Cardiac fibroblast (primary cell): ENCODE measurements at places on chromosomes 16 and 17.

DNA sequence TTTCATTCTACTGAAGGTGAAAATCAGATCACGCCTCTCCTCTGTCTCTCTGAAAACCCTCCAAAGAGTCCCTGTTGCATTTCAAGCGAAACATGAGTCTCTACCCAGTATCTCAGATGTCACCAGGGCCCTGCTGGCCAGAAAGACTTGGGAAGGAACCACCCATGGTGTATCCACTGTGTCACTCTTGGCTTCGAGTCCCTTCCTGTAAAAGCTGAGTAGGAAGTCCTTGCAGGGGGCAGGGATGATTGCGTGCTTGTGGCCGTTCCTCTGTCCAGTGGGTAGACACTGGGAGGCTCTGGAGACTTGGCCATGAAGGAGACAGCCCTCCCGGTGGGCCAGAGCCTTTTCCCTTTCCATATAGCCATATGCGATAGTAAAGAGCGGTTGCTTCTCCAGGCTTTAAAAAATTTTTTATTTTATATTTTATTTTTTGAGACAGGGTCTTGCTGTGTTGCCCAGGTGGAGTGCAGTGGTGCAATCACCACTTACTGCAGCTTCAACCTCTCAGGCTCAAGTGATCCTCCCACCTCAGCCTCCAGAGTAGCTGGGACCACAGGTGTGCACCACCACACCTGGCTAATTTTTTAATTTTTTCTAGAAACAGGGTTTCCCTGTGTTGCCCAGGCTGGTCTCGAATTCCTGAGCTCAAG, 19.0 kb upstream of the RMI2 start:
- DNase-seq: no peak

DNA sequence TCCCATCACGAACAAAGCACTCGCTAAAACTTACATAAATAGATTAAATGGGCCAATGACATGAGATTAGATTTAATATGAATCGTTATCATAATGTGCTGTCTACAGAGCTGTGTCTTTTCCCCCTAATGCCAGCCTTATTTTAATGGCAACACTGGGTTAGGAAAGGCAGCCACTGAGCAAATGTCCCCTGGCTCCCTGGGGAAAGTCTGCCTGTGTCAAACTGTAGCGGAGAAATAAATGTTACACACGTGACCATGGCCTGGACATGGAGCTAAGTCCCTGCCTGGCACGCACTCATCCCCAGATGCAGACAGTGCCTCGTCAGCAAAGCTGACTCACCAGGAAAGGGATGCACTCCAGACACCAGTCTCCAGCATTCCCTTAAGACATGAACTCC, 61.3 kb upstream of the SDK2 start:
- DNase-seq: peak; percentile 13

GRCh38 chr17:45414990-45415881, 17.4 kb downstream of the ARHGAP27 start:
- no peak for DNase-seq

DNA sequence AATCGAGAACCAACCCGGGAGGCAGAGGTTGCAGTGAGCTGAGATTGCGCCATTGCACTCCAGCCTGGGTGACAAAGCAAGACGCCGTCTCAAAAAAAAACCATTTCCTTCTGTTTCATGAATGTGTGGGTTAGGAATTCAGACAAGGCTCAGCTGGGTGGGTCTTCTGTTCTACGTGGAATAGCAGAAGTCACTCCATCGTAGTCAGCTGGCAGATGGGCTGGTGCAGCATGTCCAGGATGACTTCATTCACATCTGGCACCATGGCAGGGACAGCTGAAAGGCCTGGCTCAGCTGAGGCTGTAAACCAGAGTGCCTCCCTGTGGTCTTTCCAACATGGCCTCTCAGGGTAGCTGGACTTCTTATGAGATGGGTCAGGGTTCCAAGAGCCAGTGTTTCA, 89.0 kb downstream of the C17orf67 start:
- DNase-seq: peak; percentile 39

DNA sequence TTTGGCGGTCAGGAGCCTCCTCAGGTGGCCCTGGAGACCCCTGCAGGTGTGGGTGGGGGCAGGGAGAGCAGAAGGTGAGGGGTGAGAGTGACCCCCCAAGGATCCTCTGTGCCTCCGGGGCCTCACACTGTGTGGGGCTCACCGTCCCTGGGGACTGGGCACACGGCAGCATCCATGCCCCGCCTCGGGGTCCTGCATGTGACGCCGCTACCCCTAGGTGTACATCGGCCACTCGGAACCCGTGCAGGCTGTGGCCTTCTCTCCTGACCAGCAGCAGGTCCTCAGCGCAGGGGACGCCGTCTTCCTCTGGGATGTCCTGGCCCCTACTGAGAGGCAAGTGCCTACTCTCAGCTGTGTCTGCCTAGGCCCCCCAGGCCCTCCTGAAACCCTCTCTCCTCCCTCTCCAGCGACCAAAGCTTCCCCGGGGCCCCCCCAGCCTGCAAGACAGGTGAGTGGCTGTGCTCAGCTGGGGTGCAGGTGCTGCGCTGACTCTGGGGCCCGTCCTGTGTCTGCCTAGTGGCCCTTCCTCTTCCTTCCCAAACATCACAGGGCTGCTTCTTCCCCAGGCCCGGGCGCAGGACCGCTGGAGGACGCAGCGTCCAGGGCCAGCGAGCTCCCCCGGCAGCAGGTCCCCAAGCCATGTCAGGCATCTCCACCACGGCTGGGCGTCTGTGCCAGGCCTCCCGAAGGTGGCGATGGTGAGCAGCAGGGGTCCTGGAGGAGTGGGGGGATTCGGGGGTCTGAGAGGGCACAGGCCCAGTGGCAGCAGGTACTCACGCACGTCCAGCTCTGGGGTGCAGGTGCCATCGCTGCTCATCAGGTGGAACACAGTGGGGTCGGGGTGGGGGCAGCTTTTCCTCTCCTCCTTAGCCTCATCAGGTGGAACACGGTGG, 9.0 kb upstream of the RHOT2 start:
- no peak for DNase-seq

DNA sequence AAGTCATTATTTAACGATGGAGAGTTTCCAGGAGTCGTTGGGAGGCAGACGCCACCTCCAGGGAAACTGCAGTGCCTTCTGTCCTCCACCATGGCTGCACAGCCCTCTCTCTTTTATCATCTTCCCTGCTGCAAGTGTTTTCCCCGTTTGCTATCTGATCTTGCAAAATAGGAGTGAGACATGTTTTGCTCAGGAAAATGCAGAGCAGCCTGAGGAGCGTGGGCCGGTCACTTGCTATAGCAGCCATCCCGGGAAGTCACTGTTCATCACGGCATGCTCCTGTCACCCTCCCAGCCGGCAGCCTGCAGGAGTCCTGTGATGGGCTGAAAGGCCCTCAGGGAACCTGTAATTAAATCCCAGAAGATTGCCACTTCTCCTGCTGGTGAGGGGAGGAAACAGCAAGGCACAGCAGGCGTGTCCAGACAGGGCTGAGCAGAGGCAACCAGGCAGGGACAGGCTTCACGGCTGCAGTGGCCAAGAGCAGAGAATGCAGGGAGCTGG, 143.1 kb downstream of the GSG1L start:
- no peak for DNase-seq
